ENCODE measurements at places on chromosomes 4 and X. TPM values are rescaled to one million over a fixed set of nuclear protein-coding genes. Genes with fewer than 3 reads are reported as not detected.
A peak's percentile ranks its signal among the peaks of the same experiment; 100 is the strongest.

- no peaks in the 10 kb centered on the region for H3K4me1 ChIP-seq
- H3K4me3 ChIP-seq: no peak overlapping the region
- no peak for DNase-seq
- H3K27me3 ChIP-seq: no peaks in the 10 kb centered on the region
These were observed 10.1 kb upstream of the RASL11B start for GRCh38 chr4:52852041-52852440.

DNA sequence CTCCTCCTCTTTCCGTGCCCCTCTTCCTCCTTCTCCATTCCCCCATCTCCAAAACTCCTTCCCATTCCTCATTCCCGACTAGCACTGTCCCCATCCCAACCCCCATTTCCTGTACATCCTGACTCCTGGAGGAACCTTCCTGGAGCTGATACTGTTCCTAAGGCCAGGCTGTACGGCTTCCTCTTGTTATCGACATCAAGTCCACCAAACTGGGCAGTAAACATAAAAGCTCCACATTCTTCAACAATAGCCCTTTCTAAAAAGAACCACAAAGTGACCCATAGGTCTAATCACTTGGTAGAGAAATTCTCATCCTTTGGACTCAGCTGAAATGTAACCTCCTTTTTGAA, 22.9 kb downstream of the AWAT2 start:
- H3K4me1 ChIP-seq: no peaks in the 10 kb centered on the region
- no peaks in the 10 kb centered on the region for H3K27me3 ChIP-seq
- no peaks in the 10 kb centered on the region for H3K36me3 ChIP-seq
- DNase-seq: no peak

- no peaks in the 10 kb centered on the region for H3K27me3 ChIP-seq
- H3K36me3 ChIP-seq: no peaks in the 10 kb centered on the region
- H3K27ac ChIP-seq: no peak overlapping the region
- no peak for DNase-seq
- H3K4me1 ChIP-seq: no peaks in the 10 kb centered on the region
These were observed 99.1 kb downstream of the SNCA start for GRCh38 chr4:89737888-89738287.

- no peak for DNase-seq
- H3K4me3 ChIP-seq: no peak overlapping the region
- H3K27me3 ChIP-seq: no peaks in the 10 kb centered on the region
- H3K27ac ChIP-seq: no peak overlapping the region
- H3K4me1 ChIP-seq: peaks cover 6% of the 10 kb centered on the region
These were observed 488.6 kb downstream of the KCTD8 start for GRCh38 chr4:43959976-43960375.

DNA sequence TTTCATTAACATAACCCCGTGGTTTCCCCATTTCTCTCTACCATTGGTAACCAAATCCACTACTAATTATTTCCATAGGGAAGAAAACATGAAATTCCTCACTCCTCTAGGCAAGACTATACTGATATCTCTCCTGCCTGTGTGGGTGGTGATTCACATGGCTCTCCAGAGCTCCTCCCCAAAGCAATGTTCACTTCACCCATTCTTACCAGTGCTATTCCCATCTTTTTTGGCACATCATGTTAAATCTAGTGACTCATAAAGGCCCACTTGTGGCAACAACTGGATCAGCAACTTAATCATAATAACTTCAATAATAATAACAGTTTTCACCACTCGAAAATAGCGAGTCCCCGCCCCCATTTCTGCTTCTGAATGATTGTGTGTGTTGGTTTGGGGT, 6.1 kb upstream of the HCCS start:
- no peaks in the 10 kb centered on the region for H3K4me1 ChIP-seq
- no peak overlapping the region for H3K4me3 ChIP-seq
- DNase-seq: no peak
- no peak overlapping the region for H3K27ac ChIP-seq

DNA sequence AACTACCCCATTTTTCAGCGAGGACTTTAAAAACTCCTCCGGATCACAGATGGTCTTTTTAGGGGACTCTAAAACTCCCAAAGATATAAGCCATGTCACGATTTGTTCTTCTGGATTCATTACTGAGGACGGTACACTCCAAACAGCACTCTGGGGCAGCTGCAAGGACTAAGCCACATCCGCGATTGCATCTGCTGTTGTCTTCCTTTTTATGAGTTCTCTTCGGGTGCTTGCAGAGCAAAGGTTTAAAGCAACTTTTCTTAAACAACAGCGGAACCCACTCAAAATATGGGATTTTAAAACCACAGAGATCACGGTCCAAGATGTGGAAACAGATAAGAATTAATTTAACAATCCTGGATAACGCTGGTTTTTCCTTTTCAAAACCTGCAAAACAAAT, at the start of gene ARHGEF6:
ARHGEF6 (minus strand) TSS at position 170 of the 400 bp plus-strand sequence; CDS start at position 120, 50 bp downstream.
- no peak within 1 kb of the TSS for H3K27ac ChIP-seq
- H3K27me3 ChIP-seq: no peaks in the 10 kb centered on the region
- no peaks in the 10 kb centered on the region for H3K36me3 ChIP-seq
- H3K4me1 ChIP-seq: no peaks in the 10 kb centered on the region
- DNase-seq: no peak
- peak within 1 kb of the TSS; percentile 9 for H3K4me3 ChIP-seq

GRCh38 chrX:17410651-17411050, 35.7 kb downstream of the NHS start:
- H3K4me1 ChIP-seq: no peaks in the 10 kb centered on the region
- H3K36me3 ChIP-seq: no peaks in the 10 kb centered on the region
- H3K4me3 ChIP-seq: no peak overlapping the region

ALPK1 gene
- 17.0 TPM for total RNA-seq

CCDC149 gene
- total RNA-seq: 3.9 TPM

Measured in right lobe of liver (tissue), 6 donors.